SW480 (cell line): ENCODE measurements at places on chromosomes 5 and 9.

DNA sequence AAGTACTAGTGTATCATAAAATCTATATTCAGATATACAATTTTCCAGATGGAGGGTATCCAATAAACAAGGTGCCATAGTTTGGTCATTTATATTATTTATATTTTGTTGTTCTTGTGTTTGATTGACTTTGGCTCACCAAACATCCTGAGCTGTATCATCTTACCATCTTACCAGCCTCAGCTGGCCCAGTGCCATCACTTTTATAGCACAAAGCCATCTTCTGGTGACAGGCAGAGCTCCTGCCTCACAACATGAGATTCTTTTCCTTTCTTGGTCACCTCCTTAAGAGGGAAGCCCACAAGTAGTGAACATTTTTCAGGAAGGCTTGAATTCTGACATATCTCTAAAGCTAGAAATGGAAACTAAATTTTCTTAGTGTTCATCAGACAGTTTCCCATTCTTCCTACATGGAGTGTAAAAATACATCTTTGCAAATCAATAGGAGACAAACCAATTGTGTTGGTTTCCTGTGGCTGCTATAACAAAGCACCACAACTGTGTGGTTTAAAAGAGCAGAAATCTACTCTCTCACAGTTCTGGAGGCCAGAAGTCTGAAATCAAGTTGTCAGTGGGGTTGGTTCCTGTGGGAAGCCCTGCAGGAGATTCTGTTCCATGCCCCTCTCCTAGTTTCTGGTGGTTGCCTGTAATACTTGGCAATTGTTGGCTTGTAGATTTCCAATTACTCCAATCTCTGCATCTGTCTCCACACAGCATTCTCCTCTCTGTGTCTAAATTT is 341.8 kb downstream of the MAN2A1 start:
- no peak for DNase-seq

DNA sequence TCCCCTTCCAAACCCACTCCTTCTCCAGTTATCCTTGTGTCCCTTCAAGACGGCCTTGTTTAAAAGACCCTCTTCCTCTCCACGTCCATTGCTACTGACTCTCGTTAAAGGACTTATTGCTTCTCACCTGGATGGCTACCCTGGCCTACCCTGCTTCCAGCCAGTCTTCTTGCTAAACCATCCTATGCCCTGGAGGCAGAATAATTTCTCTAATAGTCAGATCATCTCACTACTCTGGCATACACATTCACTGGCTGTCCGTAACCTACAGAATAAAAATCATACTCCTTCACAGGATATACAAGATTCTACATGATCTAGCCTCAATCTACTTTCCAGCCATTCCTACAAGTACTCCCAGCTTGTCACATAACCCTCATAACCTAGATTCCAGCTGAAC is 92.6 kb downstream of the TRPM6 start:
- no peak for DNase-seq

- peak; percentile 95 for DNase-seq
Measured at GRCh38 chr5:107557051-107557658, 113.6 kb downstream of the EFNA5 start.

GRCh38 chr9:121557581-121558447 is 58.2 kb upstream of the GGTA1 start:
- peak; percentile 80 for DNase-seq

- DNase-seq = no peak
Measured at GRCh38 chr9:114785866-114786650, 19.8 kb downstream of the TNFSF15 start.

DNA sequence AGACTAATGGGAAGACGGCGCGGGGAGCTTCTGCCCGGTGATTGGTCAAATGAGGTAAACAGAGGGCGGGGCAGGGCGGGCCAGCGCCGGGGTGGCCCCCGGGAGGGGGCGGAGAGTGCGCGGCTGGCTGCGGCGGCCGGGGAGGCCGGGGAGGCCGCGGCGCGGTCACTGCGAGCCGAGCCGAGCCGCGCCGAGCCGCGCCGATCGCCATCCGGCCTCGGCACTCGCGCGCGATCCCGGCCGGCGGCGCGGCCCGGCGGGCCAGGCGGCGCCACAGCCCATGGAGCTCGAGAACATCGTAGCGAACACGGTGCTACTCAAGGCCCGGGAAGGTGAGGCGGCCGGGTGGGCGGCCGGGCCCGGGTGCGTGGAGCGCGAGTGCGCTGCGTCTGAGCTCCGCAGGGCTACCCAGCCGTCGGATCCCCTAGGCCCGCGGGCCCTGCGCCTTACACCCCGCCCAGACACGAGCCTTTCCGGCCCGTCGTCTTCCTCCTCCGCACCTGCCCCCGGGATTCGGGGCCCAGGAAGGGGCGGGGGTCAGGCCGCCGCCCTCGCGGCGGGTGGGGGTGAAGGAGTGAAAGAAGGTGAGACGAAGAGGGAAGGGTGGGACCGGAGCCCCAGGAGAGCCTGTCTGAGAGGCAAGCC is at the start of gene GRK6:
Gene GRK6, plus strand, starts transcription at position 111 of the 645 bp plus-strand sequence. Its CDS starts 170 bp downstream, at position 281.
- DNase-seq = peak; percentile 58

GRCh38 chr5:118768607-118769175 is 219.7 kb downstream of the DTWD2 start:
- DNase-seq = no peak

GRCh38 chr9:115182264-115182663 is 64.3 kb upstream of the TNC start:
- no peak for DNase-seq

DNA sequence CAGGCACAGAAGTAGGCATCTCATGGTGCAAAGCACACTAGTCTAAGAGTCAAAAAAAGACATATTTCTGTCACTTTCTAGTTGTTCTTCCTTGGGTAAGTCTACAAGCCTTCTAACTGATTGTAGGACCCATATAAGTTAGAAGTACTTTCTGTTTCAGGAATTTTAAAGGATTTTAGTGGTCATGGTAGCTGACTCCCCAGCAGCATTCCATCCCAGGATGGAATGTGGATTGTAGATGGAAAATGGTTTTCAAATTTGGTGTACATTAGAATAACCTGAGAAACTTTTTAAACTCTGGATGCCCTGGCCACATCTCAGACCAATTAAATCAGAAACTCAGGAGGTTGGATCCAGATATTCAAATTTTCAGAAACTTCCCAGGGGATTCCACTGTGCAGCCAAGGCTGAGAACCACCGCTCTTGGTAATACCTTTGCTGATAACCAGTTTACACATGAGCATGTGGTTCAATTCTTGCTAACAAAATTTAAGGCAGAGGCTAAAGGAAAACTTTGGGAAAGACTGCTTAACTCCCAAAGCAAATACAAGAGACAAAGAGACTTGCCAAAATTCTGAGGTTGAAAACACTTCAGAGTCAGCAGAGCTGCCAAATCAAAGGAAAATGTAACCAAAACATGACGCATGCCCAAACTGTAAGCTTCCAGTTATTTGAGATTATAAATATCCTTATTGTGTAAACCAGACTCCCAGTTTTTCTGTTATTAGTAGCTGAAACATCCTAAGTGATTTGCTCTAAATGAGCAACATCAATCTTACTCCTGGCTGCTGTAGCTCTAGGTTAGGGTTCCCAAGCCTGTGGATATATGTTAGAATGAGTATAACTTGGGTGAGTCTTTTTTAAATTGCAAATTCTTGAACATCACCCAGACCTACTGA is 145.4 kb upstream of the MTAP start:
- DNase-seq = no peak

DNA sequence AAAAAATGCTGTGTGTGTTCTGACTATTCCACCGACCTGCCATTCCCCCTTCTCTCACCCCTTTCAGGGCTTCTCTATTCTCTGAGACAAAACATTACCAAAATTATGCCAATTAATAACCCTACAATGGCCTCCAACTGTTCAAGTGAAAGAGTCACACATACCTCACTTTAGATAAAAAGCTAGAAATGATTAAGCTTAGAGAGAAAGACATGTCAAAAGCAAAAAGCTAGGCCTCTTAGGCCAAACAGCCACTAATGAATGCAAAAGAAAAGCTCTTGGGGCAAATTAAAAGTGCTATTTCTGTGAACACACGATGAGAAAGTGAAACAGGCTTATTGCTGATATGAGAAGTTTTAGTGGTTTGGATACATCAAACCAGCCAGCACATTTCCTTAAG is 279.6 kb upstream of the GRAMD2B start:
- no peak for DNase-seq

- no peak for DNase-seq
Measured at GRCh38 chr9:130471411-130472183, 26.8 kb downstream of the ASS1 start.

GRCh38 chr5:78653681-78654366 is 5.3 kb upstream of the LHFPL2 start:
- no peak for DNase-seq

GRCh38 chr9:35538361-35539234 is 48.7 kb downstream of the RUSC2 start:
- DNase-seq = no peak

GRCh38 chr5:169910393-169910792 is 69.9 kb downstream of the INSYN2B start:
- DNase-seq = no peak

GRCh38 chr5:141872496-141873356 is 5.5 kb downstream of the PCDH1 start:
- DNase-seq = no peak

DNA sequence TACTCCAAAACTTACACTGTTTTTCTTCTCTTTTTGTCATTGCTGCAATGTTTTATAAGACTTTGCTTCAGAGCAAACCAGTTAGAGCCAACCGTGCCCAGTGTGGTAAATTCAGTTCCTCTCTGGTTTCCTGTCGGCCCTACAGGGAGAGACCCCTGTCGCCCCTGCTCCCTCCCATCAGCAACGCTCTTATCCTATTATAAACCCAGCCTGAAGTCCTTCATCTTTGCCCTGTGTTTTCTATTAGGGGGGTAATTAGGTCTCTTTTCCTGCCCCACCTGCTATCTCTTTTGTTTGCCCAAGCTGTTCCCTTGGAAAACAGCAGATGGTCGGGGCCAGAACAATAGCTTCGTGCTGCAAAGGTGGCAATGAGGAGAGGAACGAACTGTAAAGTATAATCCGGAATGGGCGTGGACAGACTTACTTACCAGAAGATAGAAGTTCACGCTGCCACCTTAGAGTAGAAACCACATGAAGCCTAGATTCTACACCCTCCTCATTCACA is 21.4 kb upstream of the OTULINL start:
- DNase-seq = no peak

DNA sequence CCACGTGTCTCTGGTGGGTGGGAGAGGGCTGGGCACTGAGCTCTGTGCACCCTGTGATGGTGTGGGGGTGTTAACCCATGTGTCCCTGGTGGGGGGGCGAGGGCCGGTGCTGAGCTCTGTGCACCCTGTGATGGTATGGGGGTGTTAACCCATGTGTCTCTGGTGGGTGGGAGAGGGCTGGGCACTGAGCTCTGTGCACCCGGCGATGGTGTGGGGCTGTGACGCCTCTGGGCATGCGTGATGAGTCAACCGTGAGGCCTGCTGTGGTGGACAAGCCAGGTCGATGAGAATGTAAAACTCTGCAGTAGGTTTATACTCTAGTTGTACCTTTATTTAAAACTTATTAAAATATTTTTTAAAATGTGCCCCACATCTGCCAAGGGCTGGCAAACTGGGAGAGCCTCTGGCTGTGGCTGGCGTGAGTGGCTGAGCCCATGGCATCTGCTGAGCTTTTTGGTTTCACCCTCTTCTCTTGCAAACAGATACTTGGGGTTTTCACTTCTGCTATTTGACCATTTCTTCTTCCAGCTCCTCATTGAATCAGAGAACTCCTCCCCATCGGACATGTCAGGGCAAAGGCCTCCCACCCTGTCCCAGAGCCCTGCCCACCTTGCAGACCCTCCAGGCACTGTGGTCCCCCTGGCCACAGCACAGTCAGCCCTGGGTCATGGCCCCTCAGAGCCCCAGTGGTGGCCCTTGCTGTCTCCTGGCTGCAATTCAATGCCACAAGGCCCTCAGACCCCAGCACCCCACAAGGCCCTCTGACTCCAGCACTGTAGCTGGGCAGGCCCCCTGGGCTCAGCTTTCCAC is 18.5 kb upstream of the EXOC3 start:
- DNase-seq = no peak

DNA sequence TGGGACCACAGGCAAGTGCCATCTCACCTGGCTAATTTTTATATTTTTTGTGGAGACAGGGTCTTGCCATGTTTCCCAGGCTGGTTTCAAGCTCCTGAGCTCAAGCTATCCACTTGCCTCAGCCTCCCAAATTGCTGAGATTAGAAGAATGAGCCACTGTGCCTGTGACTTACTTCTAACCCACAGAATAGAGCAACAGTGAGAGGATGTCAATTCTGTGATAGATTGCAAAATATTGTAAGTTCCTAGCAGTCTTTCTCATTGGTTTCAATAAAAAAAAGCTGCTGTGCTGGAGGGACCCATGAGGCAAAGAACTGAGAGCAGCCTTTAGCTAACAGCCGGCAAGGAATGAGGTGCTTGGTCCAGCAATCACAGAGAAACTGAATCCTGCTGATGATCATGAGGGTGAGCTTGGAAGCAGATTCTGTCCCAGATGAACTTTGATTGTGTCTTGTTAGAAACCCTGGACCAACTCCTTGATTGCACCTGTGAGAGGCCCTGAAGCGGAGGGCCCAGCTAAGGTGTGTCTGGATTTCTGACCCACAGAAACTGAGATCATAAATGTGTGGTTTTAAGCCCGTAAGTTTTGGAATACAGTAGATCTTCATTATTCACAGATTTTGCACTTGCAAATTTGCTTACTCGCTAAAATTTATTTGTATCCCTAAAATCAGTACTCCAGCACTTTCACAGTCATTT is 149.7 kb downstream of the GCNT1 start:
- no peak for DNase-seq

GRCh38 chr5:82164977-82165713 is 113.0 kb downstream of the RPS23 start:
- DNase-seq = no peak

DNA sequence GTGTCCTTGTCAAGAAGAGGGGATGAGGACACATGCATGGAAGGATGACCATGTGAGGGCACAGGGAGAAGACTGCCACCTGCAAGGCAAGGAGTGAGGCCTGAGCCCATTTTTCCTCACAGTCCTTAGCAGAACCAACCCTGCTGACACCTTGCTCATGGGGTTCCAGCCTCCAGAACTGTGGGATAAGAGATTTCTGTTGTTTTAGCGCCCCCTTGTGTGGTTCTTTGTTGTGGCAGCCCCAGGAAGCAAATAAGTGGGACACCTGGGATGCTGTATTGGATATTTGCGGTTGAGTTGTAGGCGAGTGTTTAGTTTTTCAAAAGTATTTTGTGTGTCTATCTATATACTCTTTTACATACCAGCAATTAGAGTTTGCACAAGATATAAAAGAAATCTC is 206.4 kb downstream of the NXNL2 start:
- DNase-seq = peak; percentile 16

DNA sequence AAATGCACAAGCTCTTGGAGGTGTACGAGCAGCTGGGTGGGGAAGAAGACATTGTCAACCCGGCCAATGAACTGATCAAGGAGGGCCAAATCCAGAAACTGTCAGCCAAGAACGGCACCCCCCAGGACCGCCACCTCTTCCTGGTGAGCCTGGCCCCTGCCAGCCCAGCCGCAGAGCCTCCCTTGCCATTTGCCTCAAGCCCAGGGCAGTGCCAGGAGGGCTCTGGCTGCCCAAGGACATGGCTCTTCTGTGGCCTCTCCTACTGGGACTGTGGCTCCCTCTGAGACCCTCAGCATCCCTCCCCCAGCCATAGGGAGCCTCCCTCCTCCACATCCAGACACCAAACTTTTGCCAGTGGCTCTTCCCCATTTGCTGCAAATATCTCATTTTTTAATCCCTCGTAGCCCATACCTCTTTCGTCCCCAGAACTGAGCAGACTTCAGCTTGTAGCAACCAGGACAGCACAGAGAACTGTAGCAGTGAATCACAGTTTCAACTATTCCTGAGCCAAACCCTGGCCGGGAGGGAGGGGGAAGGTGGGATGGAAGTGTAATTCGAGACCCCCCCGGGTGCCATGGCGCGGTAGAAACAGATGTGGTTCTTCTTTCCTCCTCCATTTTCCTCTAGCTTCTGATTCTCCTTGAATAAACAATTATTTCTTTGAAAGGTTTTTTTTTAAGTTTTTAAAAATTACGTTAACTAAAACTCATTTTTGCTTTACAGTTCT is 44.5 kb upstream of the SUSD3 start:
- DNase-seq = no peak
